ENCODE measurements at places on chromosomes 11 and 22.

DNA sequence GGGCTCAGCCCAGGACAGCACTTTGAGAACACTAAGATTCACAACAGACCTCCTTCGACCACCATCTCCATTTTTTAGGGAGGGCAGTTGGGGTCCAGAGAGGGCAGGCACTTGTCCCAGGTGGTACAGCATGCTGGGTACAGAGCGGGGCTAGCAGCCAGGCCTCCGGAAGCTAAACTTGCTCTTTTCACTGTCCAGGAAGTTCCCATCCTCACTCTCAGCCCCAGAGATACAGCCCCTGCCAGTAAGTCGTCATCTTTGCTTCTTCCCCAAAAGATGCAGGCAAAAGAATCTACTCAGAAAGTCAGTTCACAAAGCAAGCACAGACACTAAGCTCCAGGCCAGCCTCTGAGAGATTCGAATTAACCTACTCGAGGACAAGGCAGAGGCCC lies 6.7 kb upstream of the RAB3IL1 start:
- DNase-seq, result no peak

- DNase-seq, result peak; percentile 88
Observed at GRCh38 chr11:102187416-102188151, 77.3 kb downstream of the YAP1 start.

GRCh38 chr11:68338051-68338780 lies 25.8 kb downstream of the LRP5 start:
- peak; percentile 36 for DNase-seq

GRCh38 chr11:127050186-127050585 lies 49.6 kb upstream of the KIRREL3 start:
- DNase-seq, result no peak

- DNase-seq, result no peak
Observed at GRCh38 chr11:94826415-94826814, 58.3 kb downstream of the AMOTL1 start.

GRCh38 chr22:46569055-46569847 lies 31.8 kb upstream of the CELSR1 start:
- no peak for DNase-seq

DNA sequence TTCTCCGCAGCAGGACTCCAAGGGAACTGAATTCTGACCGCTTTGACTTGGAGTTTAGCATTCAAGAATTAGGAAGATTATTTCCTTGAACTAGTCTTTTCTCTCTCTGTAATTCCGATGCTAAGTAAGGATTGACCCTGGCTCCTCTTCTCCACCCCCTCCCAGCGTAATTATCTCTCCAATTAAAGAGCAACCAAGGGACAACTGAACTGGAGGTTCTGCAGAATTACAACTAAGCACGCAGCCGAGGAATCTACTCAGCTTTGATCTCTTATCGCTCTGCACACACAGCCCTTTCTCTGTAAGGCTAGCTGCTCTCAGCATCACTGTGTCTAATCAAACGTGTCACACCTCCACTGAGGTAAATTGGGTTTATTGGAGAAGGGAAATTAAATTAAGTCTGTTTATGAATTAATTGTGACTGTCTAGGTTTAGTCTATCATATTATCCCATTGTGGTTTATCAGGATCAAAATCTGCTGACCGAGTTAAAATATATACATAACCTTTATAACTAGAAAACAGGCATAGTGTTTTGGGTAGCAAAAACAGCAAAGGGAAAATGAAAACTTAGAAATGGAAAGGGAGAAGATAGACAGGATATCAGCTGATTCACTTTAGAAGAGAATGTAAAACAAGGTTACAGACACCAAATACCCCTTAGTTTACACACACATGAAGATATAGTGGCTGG lies 241.3 kb upstream of the LARGE1 start:
- no peak for DNase-seq

GRCh38 chr11:58905721-58906547 lies 33.4 kb upstream of the GLYATL1 start:
- DNase-seq, result peak; percentile 96

DNA sequence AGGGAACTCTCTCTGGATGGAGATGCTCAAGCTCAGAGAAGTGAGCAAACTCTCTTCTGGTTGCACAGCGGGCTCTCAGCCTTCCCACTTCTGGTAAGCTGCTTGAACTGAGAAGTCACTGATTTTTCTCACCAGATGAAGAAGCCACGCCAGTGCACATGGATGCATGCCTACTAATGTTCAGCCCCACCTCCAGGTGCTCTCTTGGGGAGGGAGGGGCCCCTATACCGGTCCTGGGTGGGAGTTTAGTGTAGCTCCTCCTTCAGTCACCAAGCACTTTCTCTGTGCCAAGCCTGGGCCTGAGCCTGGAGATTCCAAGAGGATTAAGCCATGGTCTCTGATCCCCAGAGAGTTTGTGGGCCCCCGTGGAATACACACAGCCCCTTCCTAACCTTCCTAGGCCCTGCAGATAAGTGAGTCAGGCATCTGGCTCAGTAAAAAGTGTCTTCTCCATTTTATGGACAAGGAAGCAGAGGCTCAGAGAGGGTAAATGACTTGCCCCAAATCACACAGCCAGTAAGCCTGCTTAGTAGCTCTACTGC lies 142.2 kb downstream of the ST3GAL4 start:
- peak; percentile 19 for DNase-seq

Data from fibroblast of skin of right biceps (primary cell).